Stimulated activated effector memory CD8-positive, alpha-beta T cell treated with anti-CD3 and anti-CD28 coated beads, Interleukin-12 subunit alpha, Interleukin-12 subunit beta, amount 100 ng/mL, for 72 hours (primary cell): ENCODE measurements at places on chromosomes 11 and 22.

- DNase-seq, result no peak
These were observed 21.1 kb upstream of the UPK3A start for GRCh38 chr22:45263463-45264269.

- DNase-seq, result no peak
These were observed 36.1 kb downstream of the FLRT1 start for GRCh38 chr11:64071849-64072248.

DNA sequence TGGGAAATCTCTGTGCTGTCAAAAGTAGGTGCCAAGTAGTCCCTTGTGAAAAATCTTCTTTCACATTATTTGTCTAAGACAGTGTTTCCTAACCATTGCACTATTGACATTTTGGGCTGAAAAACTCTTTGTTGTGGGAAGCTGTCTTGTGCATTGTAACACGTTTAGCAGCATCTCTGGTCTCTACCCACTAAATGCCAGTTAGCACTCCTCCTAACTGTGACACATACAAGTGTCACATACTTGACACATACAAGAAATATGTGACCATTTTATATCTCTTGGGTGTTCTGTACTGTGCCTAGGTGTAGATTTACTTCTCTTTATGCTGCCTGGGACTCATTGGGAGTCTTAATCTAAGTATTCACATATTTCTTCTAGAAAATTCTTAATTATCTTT, 57.8 kb downstream of the NXPE1 start:
- no peak for DNase-seq

- DNase-seq, result no peak
These were observed 48.9 kb downstream of the CDPF1 start for GRCh38 chr22:46201059-46201757.

DNA sequence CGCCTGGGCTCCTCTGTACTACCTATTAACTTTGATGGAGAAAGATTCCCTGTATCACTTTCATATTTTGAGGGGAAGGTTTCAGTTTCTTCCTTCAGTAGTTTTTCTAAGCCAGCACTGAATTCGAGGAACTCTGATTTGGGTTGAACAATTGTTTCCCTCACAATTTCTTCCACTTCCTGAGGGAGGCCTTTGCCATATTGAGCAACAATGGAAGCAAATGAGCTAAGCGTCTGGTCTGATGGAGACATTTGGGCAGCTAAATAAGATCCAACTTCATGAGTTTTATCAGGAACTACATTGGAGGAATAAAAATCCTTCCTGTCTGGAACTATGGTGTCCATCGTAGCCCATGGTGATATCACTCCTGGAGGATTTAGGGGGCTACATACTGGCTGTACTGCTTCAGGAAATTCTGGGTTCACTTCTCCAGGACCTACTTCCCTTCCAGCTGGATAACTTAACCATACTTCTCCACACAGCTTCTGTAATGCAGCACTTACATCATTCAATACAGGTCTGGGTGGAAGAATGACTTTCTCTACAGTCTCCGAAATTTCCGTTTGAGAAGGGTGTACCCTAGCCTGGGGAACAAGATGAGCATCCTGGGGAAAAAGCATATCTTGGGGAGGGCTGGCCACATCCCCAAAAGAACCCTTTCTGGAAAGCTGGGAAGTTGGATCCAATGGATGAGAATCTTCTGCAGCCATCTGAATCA, 38.9 kb upstream of the CCDC89 start:
- DNase-seq, result no peak

DNA sequence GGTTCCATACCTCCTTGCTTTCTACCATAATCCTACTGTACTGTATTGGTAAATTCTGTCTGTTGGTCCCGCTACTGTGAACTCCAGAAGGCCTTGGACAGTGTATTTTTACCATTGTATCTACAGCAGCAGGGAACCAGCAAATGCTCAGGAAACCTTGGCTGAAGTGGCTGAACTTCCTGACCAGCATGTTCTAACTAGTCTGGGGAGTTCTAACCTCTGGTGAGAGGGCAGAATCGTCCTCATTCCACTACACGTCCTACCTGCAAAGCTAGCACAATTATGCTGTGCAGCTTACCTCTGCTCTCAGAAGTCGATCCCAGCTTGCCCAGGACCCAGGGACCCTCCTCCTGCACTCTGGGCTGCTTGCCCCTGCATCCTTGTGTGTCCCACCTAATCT, 283.1 kb downstream of the TENM4 start:
- no peak for DNase-seq

GRCh38 chr11:18314784-18315523, 7.0 kb downstream of the HPS5 start:
- no peak for DNase-seq

DNA sequence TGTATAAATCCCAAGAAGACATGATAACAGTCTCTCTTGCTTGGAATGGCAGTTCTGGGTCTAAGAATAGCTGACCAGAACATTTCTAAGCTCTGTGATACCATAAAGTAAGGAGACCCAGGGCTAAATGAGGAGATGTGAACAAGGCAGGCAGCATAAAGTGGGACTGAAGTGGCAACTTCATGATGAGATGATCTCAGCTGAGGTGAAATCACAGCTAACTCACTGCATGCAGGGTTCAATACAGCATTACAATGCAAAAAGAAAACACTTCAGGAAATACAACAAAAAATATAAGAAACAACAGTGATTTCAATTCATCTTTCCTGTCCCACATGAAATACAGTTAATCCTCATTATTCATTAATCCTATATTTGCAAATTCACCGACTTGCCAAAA, 44.6 kb downstream of the MRE11 start:
- no peak for DNase-seq

DNA sequence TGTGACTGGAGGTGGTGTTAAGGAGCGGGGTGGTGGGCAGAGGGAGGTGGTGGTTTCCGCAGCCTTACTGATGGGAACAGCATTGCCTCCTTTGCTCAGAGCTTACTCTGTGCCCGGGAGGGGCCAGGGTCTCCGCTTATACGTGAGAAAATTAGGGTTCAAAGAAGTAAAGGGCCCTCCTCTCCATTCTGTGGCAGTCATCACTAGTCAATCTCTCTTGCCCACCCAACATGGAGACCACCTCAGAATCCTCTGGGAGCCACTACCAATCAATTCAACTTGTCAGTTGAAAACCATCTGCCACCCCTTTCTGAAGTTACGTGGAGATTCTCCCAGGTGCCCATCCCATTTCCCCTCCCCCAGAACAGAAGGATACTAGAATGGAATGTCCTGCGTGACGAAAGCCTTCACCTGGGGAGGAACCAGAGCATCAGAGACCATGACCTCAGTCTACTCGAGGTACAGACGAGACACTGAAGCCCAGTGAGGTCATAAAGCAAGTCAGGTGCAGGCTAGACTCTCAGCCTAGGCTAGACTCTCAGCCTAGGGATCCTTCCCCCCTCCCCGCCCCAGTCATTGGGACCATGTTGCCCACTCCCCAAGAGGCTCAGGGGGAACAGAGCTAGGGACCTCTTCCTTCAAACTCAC, 2.0 kb downstream of the SELENOM start:
- no peak for DNase-seq

DNA sequence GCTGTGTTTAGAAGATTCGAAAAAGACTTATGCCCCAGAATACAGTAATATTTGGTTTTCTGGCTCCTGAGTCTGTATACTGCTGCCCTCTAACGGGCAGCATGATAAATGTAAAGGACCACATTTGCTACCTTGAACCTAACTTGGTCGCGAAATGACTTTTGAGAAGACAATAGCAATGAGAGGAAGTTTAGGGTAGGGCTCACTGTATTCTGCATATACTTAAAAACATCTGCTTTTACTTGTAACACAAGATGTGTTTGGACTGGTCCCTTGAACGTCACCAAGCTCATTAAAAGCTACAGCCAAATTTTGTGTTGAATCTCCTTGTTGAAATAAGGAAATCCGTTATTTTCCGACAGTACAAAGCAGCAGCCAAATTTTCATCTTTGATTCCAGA, 309.1 kb downstream of the SWAP70 start:
- no peak for DNase-seq

DNA sequence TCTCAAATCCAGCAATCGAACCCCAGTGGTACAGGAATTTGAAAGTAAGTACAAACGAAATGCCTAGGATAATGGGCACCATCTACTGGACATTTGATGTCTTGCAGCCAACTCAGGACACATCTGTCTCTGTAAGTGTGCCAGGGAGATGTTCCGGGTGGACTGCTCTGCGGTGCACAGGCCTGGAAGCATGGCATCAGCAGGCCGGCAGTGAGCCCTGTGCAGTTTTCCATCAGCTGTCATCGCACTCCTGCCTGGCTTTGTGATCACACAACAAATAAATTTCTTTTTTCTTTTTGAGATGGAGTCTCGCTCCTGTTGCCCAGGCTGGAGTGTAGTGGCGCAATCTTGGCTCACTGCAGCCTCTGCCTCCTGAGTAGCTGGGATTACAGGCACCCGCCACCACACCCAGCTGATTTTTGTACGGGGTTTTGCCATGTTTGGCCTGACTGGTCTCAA, 71.0 kb downstream of the JAM3 start:
- peak; percentile 64 for DNase-seq

- DNase-seq, result no peak
These were observed 133.4 kb downstream of the BBOX1 start for GRCh38 chr11:27174021-27174420.

DNA sequence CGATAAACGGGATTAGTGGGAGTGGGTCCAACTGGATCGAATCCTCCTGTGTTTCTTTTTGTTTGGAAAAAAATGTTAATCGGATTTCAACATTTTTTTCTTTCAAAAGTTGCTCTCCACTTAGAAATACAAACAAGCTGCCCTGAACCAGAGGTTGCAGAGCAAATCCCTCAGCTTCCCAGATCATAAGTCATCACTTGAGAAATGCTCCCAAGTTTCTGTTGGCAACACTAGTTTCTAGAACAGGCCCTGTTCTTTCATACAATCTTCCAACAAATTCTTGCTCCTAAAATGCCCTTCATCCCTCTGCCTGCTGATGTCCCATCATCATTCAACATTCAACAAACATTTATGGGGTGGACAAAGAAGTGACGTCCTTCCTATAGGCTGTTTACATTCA, 1.3 kb upstream of the MLC1 start:
- DNase-seq, result no peak

GRCh38 chr22:41479671-41480396, 10.9 kb downstream of the ACO2 start:
- no peak for DNase-seq

DNA sequence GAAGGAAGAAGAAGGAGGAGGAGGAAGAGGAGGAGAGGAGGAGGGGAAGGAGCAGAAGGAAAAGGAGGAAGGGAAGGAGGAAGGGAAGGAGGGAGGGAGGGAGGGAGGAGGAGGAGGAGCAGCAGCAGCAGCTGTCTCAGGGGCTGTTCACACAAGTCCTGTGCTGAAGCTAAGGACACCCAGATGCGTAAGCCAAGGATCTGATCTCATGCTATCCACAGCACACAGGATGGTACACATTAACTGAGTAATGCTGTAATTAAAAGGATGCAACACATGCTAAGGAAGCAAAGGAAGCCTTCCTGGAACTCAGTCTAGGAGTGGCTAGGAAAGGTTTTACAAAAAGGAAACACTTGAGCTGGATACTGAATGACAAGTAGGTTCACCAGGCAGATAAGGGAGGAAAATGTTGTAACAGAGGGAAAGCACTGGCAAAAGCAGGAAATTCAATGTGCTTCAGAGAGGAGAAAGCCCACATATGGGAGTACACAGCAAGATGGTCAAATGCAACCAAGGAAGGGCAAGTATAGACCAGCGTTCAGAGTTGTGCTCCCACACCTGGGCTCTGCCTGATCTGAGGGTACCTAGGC, 32.0 kb downstream of the TRIM66 start:
- no peak for DNase-seq

GRCh38 chr11:71323876-71324526, 71.6 kb upstream of the SHANK2 start:
- DNase-seq, result no peak

GRCh38 chr22:17980638-17981051, 43.7 kb downstream of the MICAL3 start:
- DNase-seq, result peak; percentile 14
